NCI-H1092 (cell line): ENCODE measurements at places on chromosomes 6 and 20.

GRCh38 chr6:148339766-148340165, 2.9 kb upstream of the SASH1 start:
- DNase-seq: no peak

DNA sequence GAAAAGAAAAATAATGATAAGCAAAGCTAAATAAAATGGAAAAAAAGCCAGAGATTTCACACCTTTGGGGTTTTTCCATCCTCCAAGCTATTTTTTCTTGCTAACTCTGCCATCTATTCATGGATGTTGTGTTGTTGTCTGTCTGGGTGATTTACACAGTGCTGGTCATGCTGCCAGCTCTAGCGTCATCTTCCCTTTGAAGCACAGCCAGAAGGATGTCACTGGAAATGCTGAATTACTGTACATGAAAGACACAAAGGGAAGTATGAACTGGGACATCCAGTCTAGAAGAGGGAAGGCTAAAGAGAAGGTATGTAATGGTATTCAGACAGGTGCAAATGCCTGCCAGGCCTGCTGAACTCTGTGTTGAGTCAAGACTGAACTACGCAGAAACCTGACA, 241.9 kb upstream of the STXBP5 start:
- no peak for DNase-seq

DNA sequence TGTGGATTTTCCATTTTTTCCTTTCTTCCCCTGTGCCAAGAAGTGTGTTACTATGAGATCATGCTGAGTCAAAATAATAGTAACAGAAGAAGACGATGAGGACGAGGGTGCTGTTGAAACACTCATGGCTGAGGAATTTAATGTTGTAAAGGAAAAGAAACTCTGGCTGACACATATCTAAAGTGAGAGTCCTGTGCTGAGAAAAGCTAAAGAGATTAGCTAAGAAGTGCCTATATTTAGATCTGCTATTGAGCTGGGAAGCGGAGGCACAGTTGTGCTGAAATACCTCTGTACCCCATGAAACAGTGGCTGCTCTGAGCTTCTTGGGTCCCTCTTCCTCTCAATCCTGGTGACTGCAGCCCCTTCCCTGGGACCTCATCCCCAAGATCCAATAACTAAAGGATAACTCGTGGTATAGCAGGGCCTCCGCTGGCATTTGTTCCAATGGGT, 1.1 kb upstream of the SYTL3 start:
- no peak for DNase-seq

DNA sequence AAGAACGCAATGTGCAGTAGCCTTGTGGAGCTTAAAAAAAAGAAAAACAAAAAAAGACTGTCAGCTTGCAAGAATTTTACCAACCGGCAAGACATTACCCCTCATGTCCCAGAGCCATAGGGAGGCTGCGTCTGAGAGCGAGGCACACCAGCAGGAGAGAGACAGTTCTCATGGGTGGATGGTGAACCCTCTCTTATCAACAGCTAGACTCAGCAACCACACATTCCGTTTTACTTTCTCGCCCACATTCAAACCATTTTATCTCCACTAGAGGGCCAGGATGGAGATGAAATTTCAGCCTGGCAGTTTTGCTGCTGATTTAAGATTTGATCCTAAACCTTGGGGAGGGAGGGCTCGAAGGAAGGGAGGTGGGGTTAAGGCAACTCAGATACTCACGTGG, 247.0 kb downstream of the ATXN1 start:
- DNase-seq: no peak

DNA sequence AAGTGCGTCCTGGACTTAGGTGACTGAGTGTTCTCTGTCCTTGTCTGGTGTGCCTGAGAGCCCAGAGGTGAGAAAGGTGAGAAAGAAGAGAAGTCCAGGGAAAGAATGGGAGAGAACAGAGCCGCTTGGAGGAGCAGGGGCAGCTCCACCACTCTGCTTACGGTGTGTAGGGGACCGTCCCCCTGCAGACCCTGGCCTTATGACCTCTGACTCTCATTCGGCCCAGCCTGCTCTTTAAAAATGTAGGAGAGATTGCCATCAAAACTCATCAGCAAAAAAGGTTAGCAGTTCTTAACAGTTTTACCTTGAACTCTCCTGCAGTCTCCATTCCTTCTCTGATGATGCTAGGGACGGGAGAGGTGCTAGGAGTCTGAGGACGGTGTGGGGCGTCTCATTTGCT, 2.0 kb downstream of the TMEM181 start:
- no peak for DNase-seq

DNA sequence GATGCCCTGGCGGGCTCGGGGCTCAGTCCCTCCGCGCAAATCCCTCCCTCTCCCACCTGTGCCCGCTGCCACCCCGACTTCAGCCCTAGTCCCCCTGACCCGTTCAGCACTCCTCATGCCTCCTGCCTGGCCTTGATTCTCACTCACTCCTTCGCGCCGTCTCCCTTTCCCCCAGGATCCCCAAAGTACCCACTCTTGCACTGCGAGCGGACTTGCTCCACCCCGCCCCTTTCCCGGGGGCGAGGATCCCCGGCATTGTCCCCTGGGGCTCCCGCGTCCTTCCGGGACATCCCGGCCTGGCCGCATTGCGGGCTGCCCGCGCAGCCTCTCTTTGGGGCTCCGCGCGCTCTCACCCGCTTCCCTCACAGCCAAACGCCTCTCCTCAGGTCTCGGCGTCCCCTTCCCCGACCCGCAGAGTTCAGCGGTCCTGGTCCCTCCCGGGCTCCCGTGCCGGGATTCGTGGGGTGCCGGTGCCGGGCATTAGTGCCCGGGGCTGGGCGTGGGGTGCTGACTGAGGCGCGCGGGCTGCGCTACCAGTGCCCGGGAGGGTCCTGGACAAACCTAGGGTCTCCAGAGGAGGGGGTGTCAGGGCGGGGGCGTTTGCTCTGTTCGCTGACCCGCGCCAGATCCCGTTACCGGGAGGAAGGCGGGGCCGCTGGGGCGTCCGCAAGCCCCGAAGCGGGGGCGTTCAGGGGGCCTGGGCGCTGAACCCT, 45.5 kb upstream of the SUPT3H start:
- no peak for DNase-seq

- no peak for DNase-seq
Observed at GRCh38 chr6:164303102-164303964, 888.8 kb downstream of the QKI start.

DNA sequence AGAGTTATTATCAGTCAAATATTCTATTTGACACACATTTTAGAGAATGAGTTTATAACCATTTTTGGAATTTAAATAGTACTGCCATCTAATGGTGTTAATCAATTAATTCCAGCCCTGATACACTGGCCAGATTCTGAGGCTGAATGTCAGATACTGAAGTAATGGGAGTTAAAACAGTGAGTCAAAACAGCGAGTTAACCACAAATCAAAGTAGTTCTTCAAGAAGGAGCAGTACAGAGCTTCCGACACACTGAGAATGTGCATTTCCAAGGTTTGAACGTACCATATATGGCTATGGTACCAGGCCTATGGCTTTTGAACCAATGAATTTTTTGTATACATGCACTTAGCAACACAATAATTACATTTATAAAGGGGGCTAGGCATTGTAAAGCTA, 11.3 kb upstream of the CEP43 start:
- DNase-seq: no peak

DNA sequence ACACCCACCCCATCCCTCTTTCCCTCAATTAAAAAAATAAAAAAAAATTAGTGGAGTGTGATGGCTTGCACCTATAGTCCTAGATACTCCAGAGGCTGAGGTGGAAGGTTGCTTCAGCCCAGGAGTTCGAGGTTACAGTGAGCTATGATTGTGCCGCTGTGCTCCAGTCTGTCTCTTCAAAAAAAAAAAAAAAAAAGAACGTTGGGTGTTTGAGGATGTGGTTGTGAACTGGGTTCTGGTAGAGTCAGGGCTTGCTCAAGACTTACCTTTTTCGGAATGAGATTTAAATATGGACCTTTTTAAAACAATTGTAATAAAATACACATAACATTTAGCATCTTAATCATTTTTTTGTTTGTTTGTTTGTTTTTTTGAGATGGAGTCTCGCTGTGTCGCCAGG, 211.9 kb downstream of the OR2B2 start:
- DNase-seq: no peak

GRCh38 chr6:144543006-144543871, 258.1 kb downstream of the UTRN start:
- DNase-seq: no peak

GRCh38 chr6:5562277-5562676, 301.0 kb downstream of the FARS2 start:
- DNase-seq: no peak

GRCh38 chr6:101716810-101717209, 323.3 kb downstream of the GRIK2 start:
- DNase-seq: no peak

GRCh38 chr6:112690497-112691202, 343.5 kb downstream of the RFPL4B start:
- DNase-seq: no peak

- no peak for DNase-seq
Observed at GRCh38 chr6:146909376-146909775, 294.8 kb upstream of the STXBP5 start.
